ENCODE measurements at places on chromosomes 12 and 14. TPM values are rescaled to one million over a fixed set of nuclear protein-coding genes. Genes with fewer than 3 reads are reported as not detected.

GRCh38 chr12:127629066-127629820 is 637.7 kb upstream of the TMEM132C start:
- no peak for DNase-seq

GRCh38 chr12:49643961-49644619 is 20.7 kb downstream of the PRPF40B start:
- DNase-seq = no peak

GRCh38 chr12:123608182-123608581 is 6.3 kb downstream of the DDX55 start:
- DNase-seq = no peak

- DNase-seq = no peak
These were observed 13.1 kb upstream of the RIN3 start for GRCh38 chr14:92500491-92500941.

GRCh38 chr14:72075649-72076334 is 143.6 kb downstream of the RGS6 start:
- DNase-seq = no peak

DNA sequence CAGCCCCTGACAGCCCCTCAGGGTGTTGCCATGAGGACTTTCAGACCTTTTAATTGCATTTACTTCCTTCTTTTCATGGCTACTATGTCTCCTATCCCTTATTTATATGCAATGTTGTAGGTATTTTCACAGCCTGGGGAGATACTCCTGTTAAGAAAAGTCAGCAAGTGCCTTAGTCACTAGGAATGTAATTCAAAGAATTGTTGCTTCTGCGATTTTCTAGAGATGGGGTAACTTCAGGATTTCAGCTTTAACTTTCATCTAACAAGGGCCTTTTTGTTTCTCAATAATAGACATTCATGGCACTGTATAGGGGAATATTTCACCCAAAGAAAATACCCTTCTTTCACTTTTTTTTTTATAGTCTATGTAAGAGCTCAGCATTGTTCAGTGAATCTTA is 533.3 kb upstream of the MIS18BP1 start:
- no peak for DNase-seq

DNA sequence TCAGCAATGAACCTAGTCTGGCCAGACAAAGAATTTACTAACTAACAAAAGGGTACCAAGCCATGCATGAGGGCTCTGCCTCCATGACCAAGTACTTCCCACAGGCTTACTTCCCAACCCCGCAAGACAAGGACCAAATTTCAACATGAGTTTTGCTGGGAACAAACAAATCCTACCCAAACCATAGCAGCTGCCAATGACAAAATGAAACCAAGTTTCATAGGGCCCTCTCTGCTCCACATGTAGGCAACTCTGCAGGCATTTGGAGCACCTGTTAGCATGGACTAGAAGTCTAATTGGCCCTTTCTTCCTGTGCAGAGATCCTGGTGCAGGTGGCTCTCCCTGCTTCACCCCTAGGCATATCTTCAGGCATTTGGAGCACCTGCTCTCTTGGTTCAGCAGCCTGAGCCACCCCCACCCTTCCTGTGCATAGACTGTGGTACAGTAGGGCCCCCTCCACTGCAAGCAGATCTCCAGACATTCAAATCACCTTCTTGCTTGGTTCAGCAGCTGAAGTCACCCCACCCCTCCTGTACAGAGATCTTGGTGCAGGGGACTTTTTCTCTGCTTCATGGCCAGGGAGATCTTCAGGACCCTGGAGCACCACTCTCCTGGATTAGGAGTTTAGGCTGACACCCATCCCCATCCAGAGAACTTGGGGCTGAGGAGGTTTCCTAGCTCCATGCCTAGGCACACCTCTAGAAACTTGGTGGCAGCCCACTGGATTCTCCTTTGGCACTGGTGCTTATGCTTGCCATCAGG is 308.7 kb downstream of the RPAP3 start:
- DNase-seq = no peak

GRCh38 chr12:125272383-125272933 is 207.2 kb downstream of the AACS start:
- DNase-seq = no peak

- no peak for DNase-seq
These were observed 29.7 kb upstream of the DYNC1H1 start for GRCh38 chr14:101934601-101935150.

DNA sequence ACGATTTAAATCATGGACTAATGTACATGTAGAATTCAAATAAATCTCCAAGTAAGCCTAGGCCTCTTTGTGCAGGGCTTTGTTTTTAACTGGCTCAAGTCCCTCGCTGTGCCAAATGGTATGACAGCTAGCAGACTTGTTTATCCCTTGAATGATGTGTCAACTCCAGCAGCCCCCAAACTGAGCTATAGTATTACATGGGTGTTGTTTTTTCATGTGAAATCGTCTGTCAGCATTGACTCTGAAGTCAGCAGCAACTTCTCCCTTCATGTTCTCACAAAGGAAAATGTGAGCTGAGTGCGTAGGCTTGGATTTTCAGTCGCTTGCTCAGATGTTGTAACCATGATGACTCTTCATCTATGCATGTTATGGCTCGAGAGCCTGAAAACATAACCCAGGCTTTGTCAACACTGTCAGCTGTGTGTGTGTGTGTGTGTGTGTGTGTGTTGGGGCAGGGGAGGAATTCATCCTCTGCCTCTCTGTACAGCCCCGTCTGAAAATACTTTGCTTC is 73.3 kb downstream of the PTHLH start:
- peak; percentile 47 for DNase-seq

DNA sequence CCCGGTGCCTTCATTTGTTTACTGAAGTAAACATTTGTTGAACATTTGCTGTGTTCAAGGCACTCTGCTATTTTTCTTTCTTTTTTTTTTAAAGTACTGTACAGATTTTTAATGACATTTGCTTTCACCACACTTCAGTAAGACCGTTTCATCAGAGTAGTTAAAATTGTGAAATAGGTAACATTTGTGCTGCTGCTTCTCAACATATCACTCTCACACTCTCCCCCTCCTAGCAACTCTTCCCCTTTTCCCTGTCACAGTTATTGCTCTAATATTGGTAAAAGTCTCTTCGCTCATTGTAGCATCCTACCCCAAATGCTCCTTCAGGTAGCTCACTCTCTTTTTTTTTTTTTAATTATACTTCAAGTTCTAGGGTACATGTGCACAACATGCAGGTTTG is 49.6 kb downstream of the SRGAP1 start:
- DNase-seq = no peak

DNA sequence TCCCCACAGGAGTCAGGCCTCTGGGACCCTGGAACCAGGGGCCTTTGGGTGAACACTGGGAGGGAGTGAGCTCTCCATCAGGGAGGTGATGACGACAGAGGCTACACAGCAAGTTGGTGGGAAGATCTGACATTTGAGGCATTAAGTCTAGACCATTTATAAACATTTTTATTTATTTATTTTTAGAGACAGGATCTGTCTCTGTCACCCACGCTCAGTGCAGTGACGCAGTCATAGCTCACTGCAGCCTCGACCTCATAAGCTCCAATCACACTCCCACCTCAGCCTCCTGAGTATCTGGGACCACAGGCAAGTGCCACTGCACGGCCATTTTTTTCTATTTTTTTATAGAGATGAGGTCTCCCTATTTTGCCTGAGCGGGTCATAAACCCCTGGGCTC is 53.6 kb downstream of the TEAD4 start:
- DNase-seq = no peak

- no peak for DNase-seq
These were observed 29.1 kb upstream of the SOS2 start for GRCh38 chr14:50260511-50260910.

GRCh38 chr14:94974422-94974821 is 182.9 kb downstream of the DICER1 start:
- no peak for DNase-seq

GRCh38 chr12:115683240-115683780 is 594.2 kb downstream of the MED13L start:
- no peak for DNase-seq

- no peak for DNase-seq
These were observed 2.3 kb upstream of the MYBPC1 start for GRCh38 chr12:101592448-101592847.

GRCh38 chr12:153080-153746 is 60.7 kb downstream of the SLC6A12 start:
- peak; percentile 14 for DNase-seq

GRCh38 chr14:72645706-72646105 is 248.2 kb downstream of the DPF3 start:
- no peak for DNase-seq

DNA sequence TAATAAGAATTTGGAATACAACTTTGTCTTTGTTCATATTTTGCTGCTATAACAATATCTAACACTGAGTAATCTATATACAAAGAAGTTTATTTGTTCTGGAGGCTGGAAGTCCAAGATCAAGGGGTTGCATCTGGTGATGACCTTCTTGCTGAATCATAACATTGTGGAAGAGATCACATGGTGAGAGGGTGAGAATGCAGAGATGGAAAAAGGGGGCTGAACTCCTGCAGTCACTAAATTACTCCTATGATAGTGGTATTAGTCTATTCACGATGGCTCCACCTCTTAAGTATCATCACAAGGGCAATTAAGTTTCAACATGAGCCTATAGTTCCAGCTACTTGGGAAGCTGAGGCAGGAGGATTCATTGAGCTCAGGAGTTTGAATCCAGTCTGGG is 4.5 kb upstream of the AKAP6 start:
- DNase-seq = no peak

GRCh38 chr12:103852498-103852997 is 11.5 kb upstream of the NT5DC3 start:
- no peak for DNase-seq

DNA sequence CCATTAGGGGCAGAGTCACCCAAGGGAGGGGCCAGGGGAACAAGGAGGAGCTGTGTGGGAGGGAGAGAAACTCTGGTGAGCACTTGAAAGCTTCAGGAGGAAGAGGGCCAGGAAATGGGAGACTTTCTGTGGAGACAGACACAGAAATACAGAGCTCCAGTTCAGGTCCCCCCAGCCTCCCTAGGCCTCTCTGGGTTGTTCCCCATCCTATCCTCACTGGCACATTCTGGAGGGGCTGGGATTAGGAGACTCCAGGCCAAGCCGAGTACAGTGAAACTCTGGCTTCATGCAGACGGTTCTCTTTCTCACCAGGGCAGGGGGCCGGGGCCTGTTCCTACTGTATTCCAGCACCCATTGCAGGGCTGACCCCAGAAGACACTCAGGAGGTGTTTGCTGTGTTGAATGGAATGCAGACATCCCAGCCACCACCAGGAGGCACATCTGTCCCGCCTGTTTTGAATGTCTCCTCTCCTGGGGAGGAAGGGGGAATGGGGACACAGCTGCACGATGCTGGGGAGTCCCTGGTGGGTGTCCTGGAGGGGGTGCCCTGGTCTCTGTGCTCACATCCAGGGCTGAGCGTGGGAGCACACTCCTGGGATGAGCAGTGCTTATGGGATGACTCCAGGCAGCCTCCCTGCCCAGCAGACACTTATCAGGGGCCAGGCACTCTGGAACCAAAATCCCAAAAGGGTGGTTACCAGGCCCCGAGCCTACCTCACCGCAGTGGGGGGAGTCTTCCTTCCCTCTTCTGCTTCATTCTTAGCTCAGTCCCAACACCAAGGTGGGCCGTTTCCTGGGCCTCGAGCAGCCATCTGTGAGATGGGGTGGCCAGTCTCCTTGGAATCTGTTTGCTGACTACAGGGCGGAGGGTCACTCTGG is 5.5 kb upstream of the KRT84 start:
- no peak for DNase-seq

DNA sequence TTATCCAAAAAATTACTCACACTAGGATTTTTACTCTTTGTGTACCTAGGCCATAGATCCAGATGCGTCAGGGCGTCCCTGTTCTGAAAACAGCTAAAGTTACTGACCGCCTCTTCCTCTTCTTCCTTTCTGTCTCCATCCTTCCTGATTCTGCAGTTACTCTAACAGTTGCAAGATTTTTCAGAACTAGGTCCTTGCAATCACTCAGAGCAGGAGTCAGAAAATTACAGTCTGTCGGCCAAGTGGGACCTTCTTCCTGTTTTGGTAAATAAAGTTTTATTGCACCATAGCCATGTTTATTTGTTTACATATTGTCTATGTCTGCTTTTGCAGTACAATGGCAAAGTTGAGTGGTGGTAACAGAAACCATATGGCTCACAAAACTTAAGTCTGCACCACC is 25.6 kb upstream of the FGF6 start:
- no peak for DNase-seq

DNA sequence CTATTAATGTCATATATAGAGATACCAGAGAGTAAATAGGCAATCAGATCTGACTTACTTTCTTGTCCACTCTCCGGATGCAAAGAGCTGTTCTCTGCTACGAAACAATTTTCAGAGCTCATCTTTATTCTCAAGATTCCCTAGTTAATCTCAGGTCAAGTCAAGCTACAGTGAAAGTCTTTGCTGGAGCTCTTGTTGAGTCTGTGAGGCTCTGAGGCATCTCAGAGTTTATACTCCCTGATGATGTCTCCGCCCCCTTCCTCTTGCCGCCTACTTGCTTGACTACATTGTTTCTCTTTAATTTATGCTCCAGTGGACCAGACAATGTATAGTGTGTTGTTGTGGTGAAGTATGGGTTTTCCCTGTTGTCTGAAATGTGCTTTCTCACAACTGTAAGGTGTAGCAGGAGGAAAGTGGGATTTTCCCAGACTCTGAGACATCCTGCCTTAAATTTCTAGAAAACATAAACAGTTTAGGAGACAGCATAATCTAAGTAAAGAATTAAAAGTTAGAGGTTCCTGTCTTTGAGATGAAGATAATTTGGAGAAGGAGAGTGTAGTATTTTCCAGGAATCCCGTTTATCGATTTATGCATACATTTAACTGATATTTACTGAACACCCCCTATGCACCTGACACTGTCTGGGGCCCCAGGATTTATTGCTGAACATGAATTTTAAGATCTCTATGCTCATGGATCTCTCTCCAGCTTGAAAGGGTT is at the start of gene CD69:
Gene CD69 (minus strand): TSS at position 203 of the 720 bp plus-strand sequence. CDS start 81 bp downstream, at position 122.
- DNase-seq = peak; percentile 49

GRCh38 chr14:63186453-63186852 is 17.8 kb upstream of the RHOJ start:
- no peak for DNase-seq

- DNase-seq = no peak
These were observed 168.2 kb upstream of the BCL2L14 start for GRCh38 chr12:11902525-11902875.

GRCh38 chr12:84986586-84986985 is 49.5 kb downstream of the TSPAN19 start:
- no peak for DNase-seq

GRCh38 chr14:76083796-76084765 is 67.6 kb upstream of the GPATCH2L start:
- no peak for DNase-seq

GRCh38 chr12:56816491-56816890 is 53.4 kb downstream of the HSD17B6 start:
- no peak for DNase-seq

The PTPRO gene
- total RNA-seq = 3.7 TPM

The CCDC177 gene
- total RNA-seq = under 0.01 TPM

The IFNG-AS1 gene
- total RNA-seq = not detected

The AKAP5 gene
- total RNA-seq = 1.5 TPM

The PLCZ1 gene
- not detected for total RNA-seq

The PIWIL1 gene
- total RNA-seq = 0.27 TPM

The POLE gene
- 15.1 TPM for total RNA-seq

The CFL2 gene
- 34.0 TPM for total RNA-seq

The TAS2R20 gene
- total RNA-seq = 0.41 TPM

The CRADD gene
- 19.1 TPM for total RNA-seq

The METTL17 gene
- 83.2 TPM for total RNA-seq

The KRT83 gene
- not detected for total RNA-seq

The PLA2G1B gene
- total RNA-seq = not detected

The AKAP6 gene
- total RNA-seq = 1.3 TPM

The ALX1 gene
- total RNA-seq = 0.21 TPM

The CD4 gene
- 0.08 TPM for total RNA-seq

The MOK gene
- 6.4 TPM for total RNA-seq

The SLC17A8 gene
- total RNA-seq = under 0.01 TPM

The ERP27 gene
- total RNA-seq = 0.07 TPM

The PLEKHG7 gene
- not detected for total RNA-seq

Measured in kidney epithelial cell (primary cell).